ENCODE measurements at places on chromosomes 1 and 21.

DNA sequence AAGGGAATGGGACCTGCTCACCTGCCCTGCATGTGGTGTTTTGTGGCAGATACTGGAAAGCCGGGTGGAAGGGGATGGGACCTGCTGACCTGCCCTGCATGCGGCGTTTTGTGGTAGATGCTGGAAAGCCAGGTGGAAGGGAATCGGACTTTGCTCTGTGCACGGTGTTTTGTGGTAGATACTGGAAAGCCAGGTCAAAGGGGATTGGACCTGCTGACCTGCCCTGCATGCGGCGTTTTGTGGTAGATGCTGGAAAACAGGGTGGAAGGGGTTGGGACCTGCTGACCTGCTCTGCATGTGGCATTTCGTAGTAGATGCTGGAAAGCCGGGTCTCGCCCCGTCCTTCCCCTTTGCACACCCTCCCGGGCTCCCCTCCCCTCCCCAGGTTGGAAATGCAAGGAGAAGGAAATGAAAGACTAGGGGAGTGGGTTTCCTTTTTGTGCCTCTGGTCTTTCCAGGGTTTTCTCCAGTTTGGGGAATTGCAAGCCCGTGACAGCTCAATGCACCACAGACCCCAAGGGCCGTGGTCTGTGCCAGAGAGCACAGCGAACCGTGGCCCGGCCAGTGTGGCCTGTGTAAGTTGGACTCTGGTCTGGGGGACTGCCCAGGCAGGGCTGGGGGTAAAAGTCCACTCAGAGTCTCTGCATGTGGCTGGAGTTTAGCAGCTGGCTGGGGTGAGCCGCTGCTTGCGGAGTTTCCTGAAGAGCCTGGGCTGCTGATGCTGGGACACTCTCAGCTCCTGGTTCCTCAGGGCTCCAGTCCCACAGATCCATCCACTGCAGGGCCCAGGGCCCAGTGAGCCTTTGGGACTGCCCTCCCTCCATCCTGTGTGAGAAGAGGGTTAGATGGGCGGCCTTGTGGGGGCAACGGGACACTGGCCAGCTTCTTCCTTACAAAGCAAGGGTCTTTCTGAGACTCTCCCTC is 105.5 kb downstream of the CRYAA start:
- DNase-seq, result no peak

- DNase-seq, result peak; percentile 91
These were observed 632.0 kb downstream of the SMYD3 start for GRCh38 chr1:245874942-245875580.

- peak; percentile 40 for DNase-seq
These were observed 644 bp downstream of the UBE4B start for GRCh38 chr1:10033359-10033845.

GRCh38 chr1:218970397-218970990 is 203.2 kb upstream of the LYPLAL1 start:
- DNase-seq, result no peak

GRCh38 chr1:8378981-8379470 is 61.1 kb downstream of the SLC45A1 start:
- no peak for DNase-seq

- DNase-seq, result no peak
These were observed 31.7 kb upstream of the MAN1A2 start for GRCh38 chr1:117335376-117336086.

- no peak for DNase-seq
These were observed 67.1 kb upstream of the ARHGEF16 start for GRCh38 chr1:3387401-3387800.

GRCh38 chr1:152053375-152053774 is 16.6 kb upstream of the S100A11 start:
- DNase-seq, result no peak

DNA sequence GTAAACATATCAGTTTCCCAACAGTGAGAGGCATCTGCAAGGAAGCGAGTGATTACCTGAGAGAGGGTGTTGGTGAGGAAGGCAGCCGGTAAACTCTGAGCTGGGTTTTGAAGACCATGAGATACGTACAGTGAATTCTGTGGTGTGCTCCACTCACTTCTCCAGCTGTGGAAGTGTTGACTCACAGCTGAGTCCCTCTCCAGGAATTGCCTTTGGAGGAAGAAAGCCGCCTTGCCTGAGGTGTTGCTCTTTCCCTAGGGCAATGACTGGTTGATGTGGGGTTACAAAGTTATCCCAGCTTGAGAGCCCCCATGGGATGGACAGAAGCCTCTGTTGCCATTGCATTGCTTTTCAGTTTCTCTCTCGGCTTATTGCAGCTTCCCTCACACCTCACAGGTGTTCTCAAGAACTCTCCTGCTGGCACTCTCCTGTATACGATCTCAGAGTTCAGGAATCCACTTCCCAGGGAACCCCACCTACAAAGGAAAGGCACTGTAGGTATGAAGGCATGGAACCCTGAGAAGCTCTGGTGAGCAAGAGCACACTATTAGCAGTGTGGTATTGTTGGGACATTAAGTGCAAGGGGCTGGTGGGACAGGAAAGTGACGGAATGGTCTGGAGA is 10.8 kb downstream of the NHLH1 start:
- no peak for DNase-seq

Measured in adrenal gland (tissue), 19 donors.